ENCODE measurements at places on chromosomes 11 and 22. TPM values are rescaled to one million over a fixed set of nuclear protein-coding genes. Genes with fewer than 3 reads are reported as not detected.
A peak's percentile ranks its signal among the peaks of the same experiment; 100 is the strongest.

The FOLH1 gene
- not detected for total RNA-seq

The BBOX1 gene
- not detected for total RNA-seq

The PGGHG gene
- 7.2 TPM for total RNA-seq

The MB gene
- total RNA-seq: 17,299 TPM

The TIMP3 gene
- total RNA-seq: 256 TPM

The LRRC51 gene
- 5.4 TPM for total RNA-seq

The CDON gene
- total RNA-seq: 15.9 TPM

The MOB2 gene
- 52.8 TPM for total RNA-seq

The CD3E gene
- total RNA-seq: 1.1 TPM

The CREB3L1 gene
- 56.0 TPM for total RNA-seq

- no peak for DNase-seq
Observed at GRCh38 chr11:5550440-5551095, 2.2 kb upstream of the OR52H1 start.

- DNase-seq: no peak
Observed at GRCh38 chr11:6995703-6996102, 24.4 kb downstream of the ZNF214 start.

DNA sequence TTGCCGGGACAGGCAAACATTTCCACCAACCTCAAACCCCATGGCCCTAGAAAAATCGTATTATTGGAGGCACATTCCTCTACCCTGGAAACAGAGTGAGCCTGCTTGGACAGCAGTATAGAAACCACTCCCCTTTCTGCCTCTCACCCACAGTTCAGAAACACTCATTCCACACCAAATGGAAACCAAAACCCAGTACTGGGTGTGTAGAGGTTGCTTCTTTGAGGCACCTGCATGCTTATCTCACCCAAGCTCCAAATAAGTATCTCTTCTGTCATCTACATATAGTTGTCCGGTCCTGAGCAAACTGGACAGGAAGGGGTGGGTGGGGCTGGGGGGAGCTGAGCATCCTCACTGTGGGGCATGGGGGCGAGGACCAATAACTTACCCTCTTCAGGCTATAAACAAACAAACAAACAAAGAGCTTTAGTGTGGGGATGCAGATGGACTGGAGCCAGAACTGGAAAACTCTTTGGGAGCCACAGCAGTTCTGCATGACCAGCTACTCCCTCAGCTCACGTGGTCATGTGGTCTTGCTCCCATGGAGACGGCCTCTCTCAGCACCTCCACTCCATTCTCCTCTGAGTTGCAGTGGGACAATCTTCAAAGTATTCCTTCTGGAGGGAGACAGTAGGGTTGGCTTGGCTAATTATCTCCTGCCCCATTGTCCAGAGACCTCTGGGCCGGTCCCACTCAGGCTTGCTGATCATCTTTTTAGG lies 1.0 kb upstream of the PLAAT2 start:
- DNase-seq: no peak

DNA sequence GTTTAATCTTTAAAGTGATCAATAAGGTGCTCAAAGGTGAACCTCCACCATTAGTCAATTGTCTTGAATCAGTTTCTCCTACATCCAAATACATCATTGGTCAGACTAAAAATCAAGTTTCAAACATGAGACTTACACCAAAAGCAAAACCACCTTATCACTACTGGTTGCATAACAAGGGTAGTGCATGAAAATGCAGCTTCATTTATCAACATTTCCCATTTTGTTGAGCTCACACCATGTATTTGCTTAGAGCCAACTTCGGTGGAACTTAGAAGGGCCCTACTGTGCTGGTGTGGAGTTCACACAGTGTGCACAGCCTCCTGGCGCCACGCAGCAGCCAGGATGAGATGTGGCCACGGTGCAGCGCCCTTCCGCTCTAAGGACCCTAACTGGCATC lies 23.1 kb upstream of the PHLDA2 start:
- no peak for DNase-seq

DNA sequence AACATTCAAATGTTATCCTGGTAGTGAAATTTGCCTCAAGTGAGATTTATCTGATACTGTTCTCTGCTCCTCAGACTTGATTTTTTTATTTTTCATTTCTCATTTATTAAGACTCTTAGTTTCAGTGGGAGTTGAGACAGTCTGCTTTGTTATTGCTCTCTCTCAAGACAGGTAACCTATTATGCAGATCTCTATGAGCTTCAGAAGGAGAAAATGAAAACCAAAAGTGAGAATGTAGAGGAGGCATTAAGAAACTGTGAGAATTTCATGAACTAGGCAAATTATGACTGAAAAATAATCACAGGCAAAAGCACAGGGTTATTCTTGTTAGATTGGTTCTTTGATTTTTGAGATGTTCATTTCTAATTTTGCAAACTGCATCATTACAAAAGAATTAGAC lies 290.0 kb upstream of the CHORDC1 start:
- DNase-seq: no peak

- no peak for DNase-seq
Observed at GRCh38 chr22:44597616-44598015, 99.6 kb upstream of the RTL6 start.

- DNase-seq: no peak
Observed at GRCh38 chr22:20465759-20466077, 28.1 kb upstream of the SCARF2 start.

GRCh38 chr11:4671741-4672140 lies 25.9 kb downstream of the OR51E2 start:
- no peak for DNase-seq

DNA sequence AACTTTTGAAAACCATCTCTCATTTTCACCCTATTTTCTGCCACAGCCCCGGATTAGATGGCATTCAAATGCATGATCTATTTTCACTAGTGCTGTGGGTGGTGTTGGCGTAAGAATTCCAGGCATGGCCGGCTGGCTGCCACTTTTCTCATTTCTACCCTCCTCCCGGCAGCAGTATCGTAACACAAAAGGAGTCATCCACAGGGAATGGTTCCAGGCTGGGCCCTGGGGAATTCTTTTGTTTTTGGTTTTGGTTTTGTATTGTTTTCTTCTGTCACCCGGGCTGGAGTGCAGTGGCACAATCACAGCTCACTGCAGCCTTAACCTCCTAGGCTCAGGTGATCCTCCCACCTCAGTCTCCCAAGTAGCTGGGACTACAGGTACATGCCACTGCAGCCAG lies 13.8 kb downstream of the JAML start:
- DNase-seq: peak; percentile 44

GRCh38 chr11:48051217-48051830 lies 71.0 kb downstream of the PTPRJ start:
- DNase-seq: no peak

DNA sequence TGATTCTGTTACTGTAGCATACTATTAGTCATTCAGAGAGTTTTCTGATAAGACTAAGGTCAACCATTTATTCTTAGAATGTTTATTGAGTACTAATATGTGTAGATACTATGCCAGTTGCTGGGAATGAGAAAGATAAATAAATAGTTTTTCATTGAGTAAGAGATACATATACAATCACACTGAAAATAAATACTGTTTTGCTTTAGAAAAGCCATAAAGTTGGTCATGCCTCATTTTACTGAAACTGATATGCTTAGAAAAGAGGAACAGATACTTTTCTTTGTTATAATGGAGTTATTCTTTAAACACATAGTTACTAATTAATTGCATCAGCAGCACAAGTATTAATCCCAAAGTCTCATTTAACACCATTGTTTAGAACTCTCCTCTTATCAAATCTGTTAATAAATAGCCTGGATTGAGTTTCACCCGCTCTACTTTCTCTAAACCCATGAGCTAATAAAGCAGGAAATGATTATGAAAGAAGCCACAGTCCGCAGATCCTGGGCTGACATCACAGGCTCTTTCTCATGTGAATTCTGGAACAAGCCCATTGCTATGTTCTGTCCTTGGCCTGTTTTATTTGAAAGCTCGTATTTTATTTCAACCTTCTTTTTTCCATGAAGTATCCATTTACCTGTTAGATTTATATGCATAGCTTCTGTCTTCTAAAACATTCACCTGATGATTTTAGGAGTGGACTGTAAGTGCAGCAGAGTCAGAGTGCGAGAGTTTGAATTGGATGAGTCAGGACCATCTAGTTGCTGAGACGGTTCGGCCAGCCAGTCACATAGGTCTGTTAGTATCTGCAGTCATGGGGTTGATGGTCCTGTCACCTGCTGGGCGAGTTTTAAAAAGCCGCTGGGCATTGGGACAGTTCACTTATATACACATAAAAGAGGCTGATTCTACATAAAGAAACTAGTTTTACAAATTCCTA lies 35.5 kb downstream of the PIWIL4 start:
- peak; percentile 58 for DNase-seq

DNA sequence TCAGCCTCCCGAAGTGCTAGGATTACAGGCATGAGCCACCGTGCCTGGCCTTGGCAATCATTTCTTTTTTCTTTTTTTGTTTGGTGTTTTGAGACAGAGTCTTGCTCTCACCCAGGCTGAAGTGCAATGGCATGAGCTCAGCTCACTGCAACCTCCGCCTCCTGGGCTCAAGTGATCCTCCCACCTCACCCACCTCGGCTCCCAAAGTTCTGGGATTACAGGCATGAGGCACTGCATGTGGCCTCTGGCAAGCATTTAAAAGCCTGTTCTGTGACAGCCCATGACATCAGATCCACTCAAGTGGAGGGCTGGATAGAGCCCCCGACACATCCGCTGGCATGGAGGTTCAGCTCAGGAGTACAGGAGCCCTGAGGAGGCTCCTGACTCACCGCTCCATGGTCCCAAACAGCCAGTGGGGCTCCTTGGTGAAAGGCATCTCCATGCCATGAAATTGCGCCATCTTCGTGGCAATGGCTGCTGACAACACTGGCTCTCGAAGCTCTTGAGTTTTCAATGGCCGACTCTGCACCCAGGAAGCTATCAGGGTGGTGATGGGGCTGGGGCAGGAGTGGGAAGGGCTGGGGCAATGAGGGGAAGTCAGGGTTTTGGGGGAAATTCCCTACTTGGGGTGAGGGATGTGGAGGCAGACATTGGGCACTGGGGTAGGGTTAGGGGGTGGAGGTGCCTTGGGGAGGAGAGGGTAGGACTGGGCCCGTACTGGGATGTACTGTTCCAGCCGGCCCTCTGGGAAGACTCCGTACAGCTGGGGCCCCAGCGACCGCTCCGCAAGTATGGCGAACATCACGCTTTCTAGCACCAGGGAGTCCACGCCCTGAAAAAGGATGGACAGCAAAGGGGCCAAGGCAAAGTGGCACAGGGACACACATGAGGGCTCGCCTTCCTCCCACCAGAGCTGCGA lies 1.4 kb downstream of the CHKB start:
- no peak for DNase-seq

DNA sequence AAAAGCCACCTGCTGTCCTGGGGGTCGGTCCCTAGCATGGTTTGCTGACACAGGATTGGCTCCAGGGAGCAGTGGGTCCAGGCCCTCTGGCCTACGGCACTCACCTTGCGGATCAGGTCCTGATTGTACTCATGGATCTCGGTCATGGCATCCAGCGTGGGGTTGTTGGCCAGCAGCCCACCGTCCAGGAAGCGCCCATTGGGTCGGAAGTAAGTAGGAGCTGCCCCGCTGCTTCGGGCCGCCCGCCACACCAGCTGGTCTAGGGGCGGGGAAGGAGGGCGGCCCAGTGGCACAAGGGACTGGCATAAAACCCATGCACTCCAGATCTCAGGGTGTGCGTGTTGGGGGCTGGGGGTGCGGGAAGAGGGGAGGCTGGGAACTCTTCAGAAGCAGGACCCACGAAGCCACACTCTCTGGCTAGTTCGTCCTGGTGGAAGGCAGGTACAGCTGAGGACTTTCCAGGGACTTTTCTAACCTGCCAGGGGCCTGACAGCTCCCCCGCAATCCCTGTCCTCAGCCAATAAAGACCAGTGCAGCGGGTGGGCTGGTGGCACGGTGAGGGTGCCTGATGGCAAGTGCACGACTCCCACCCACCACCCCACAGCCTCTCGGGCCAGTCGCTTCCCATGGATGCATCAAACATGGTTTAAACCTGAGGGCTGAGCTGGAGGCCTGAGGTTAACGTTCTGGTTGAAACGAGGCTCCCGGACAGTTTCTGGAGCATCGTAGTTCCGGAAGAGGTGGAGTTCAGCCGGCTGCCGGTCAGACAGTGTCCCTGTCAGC lies 5.1 kb upstream of the BAIAP2L2 start:
- no peak for DNase-seq

DNA sequence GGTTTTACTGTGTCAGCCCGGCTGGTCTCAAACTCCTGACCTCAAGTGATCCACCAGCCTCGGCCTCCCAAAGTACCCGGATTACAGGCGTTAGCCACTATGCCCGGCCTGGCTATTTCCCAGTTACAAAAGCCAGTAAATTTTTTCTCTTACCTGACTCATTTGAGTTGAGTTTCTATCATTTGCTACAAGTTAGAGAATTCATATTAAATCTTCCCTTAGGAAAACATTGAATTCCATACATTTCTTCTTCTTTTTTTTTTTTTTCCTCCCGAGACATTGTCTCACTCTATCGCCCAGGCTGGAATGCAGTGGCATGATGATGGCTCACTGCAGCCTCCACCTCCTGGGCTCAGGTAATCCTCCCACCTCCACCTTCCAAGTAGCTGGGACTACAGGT lies 26.0 kb downstream of the CHEK2 start:
- DNase-seq: no peak

DNA sequence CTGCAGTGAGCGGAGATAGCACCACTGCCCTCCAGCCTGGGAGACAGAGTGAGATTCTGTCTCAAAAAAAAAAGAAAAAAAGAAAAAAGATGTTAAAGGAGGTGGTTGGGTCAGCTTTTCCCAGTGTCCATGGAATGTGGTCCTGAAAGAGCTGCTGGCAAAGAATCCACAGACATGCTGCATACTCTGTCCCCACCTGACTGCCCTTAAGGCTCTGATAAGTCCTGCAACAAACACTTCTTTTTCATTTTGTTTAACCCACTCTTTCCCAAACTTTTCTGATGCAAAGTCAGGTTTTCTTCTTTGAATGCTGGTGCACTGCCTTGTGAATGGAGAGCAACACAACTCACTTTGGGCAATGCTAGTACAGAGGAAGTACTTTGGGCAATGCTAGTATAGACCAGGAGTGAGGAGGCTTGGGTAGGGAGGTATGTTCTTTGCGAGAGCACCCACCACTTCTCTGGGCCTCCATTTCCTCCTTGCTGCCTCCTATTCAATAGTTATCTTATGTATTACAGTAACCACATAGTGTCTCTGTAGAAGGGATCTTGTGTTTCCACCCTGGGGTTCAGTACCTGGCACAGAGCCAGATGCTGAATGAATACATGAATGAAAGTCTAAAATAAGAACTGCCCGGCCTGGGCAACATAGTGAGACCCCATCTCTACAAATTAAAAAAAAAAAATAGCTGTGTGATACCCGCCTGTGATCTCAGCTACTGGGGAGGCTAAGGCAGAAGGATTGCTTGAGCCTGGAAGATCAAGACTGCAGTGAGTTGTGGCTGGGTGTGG lies 18.9 kb downstream of the LIF start:
- DNase-seq: no peak

Data from left ventricle myocardium superior (tissue), 1 donor.